ENCODE measurements at places on chromosomes 11 and 22.

- DNase-seq: peak; percentile 29
These were observed 203.0 kb upstream of the SORL1-AS1 start for GRCh38 chr11:121655537-121656327.

GRCh38 chr11:127334466-127334865 is 333.9 kb upstream of the KIRREL3 start:
- DNase-seq: no peak

- no peak for DNase-seq
These were observed 43.8 kb upstream of the BARX2 start for GRCh38 chr11:129331871-129332274.

GRCh38 chr11:97502201-97502600 is 1112.4 kb downstream of the JRKL start:
- DNase-seq: no peak

GRCh38 chr11:103907548-103908455 is 128.6 kb upstream of the DDI1 start:
- no peak for DNase-seq

GRCh38 chr11:35343033-35343598 is 76.2 kb downstream of the SLC1A2 start:
- DNase-seq: no peak

- DNase-seq: no peak
These were observed 369 bp downstream of the DHCR7 start for GRCh38 chr11:71447791-71448256.

DNA sequence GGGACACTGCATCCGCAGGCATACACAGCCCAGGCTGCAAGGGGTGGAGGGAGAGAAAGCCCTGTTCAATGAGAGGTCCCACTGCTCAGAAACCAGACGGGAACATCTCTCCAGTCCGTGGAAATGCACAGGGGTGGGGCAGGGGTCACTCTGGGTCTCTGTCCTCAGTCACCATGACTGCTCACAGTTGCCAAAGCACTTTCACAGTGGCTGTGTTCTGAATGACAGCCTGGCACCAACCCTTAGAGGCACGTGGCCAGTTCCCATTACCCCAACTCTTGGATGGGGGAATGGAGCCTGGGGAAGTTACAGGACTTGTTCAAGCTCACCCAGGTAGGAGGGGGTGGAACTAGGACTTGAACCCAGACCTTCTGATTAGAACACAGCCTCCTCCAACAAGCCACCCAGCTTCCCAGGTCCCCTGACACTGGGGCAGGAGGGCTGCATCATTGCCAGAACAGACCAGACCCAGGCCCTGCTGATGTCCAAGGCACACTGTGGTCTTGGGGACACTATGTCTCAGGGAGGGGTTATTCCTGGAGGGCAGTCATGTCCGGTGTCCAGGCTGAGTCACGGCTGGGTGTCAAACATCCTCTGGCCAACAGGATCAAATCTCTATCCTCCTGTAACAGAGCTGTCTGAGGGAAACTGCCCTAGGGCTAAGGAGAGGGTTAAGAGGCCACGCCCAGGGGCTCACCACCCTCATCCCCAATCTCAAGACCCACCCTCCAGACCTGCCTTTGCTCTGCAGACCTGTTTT is 8.2 kb downstream of the ZNF70 start:
- no peak for DNase-seq

- DNase-seq: no peak
These were observed 52.8 kb upstream of the SLC35C1 start for GRCh38 chr11:45752106-45752505.

DNA sequence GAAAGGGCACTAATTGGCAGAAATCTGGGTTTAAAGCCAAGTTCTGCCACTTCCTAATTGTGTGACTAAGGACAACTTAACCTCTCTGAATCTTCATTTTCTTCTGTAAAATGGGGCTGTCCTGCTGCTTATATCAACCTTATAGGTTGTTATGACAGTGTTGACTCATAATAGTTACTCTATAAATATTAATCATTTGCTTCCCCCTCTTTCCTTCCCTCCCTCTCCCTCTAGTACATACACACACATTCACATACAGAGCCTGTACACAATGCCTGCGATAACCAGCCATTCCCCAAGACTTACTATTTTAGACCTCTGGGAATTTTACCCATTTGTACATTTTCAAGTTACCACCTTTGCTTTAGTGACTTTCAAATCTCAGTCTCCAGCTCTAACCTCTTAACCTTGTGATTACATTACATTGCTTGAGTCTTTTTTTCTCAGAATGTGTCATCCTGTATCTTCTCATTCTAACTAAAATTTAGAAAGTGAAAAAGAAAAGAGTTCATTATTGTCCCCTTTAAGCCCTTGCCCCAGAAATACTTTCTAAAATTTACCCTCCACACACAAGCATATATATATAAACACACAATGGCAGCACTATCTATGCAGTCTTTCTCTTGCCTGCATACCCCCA is 31.9 kb downstream of the GDPD4 start:
- DNase-seq: no peak

GRCh38 chr22:41856469-41856868 is 23.6 kb downstream of the SREBF2 start:
- DNase-seq: no peak

GRCh38 chr11:57476047-57476756 is 15.9 kb downstream of the RTN4RL2 start:
- no peak for DNase-seq

GRCh38 chr11:73359930-73360742 is 16.1 kb upstream of the RELT start:
- no peak for DNase-seq

DNA sequence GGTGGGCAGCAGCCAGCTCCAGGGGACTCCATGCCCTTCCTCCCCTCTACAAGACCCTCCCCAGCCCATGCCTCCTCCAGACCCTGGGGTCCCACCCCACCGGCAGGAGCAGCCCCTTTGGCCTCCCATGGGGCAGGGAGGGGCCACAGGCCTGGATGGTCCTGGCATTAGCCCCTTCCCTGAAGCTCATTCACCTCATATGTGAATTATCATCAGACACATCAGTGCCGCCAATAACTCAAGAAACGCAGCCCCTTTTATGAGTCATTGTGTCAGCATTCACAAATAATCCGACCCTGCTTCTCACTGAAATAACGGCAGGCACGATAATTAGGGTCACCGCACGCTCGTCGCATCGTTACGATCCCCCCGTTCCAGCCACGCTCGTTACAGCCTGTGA is 124.2 kb downstream of the BRD1 start:
- DNase-seq: no peak

DNA sequence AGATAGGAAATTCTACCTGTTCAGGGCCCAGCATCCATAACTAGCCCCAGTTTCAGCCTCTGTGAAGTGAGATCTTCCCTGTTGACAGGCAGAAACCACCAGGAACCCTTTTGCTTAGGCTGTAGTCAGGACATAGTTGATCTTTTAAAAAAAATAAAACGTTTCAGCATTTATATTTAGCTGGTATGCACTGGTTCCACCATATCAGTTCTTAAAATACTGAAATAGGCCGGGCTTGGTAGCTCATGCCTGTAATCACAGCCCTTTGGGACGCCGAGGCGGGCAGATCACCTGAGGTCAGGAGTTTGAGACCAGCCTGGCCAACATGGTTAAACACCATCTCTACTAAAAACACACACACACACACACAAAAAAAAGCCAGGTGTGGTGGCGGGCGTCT is 35.3 kb downstream of the GALNT18 start:
- DNase-seq: no peak

DNA sequence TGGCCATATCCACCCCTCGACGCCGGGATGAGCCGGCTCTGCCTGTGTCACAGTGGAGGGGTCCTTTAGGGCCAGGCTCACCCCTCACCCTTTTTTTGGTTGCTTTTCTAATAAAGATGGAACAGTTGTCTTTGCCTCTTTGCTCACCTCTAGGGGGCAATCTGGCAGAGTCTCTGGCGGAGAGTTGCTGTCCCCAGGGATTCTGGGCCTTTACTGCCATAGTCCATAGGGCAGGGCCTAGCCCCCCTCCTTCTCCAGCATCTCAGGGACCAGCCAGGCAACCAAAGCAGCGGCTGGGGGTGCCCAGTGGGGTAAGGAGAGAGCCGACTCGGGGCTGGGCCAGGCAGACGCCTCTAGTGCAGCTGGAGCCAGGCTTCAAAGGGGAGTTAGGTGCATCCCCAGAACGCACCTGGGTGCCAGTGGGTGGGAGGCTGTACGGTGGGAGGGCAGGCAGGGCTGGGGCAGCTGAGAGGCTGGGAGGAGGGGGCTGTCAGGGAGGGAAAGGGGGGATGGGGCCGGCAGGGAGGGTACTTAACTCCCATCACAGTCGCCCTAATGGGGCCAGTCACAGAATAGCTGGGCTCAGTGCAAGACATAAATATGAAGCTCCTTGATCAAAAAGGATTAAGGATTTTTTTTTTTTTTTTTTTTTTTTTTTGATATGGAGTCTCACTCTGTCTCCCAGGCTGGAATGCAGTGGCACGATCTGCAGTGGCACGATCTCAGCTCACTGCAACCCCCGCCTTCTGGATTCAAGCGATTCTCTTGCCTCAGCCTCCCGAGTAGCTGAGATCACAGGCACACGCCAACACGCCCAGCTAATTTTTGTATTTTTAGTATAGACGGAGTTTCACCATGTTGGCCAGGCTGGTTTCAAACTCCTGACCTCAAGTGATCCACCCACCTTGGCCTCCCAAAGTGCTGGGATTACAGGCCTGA is 2.5 kb upstream of the SUSD2 start:
- no peak for DNase-seq

GRCh38 chr11:126332221-126332711 is 23.2 kb upstream of the ST3GAL4 start:
- no peak for DNase-seq

GRCh38 chr22:42785706-42786499 is 65.2 kb upstream of the A4GALT start:
- no peak for DNase-seq

GRCh38 chr11:34145847-34146381 is 40.5 kb downstream of the NAT10 start:
- no peak for DNase-seq

GRCh38 chr11:17063171-17064002 is 14.1 kb downstream of the RPS13 start:
- DNase-seq: no peak

GRCh38 chr22:49140911-49141665 is 686.6 kb downstream of the BRD1 start:
- no peak for DNase-seq

GRCh38 chr22:30028731-30029130 is 51.5 kb upstream of the HORMAD2 start:
- no peak for DNase-seq

DNA sequence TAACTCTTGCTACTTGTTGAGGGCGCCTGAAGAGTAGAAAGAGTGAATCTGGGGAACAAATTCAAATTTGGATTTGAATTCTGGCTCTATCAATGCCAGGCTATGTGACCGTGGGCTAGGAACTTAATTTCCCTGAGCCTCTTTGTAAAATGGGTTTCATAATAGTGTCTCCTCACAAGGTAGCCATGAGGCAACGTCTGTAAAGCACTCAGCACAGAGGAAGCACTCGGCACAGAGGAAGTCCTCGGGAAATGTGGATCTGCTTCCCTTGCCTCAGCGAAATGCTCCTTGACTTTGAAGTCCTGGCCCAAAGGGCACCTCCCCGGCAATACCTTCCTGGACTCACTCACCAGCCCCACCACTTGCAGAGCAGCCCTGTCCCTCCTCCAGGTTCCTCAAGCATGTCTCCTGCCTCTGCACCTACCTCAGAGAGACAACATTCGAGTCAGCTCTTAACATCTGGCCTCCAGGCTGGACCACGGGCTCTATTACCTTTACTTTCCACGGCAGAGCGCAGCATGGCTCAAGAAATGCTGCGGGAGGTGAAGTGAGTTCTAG is 17.7 kb downstream of the CD6 start:
- DNase-seq: no peak

GRCh38 chr11:34558211-34558610 is 44.6 kb upstream of the ELF5 start:
- DNase-seq: no peak

GRCh38 chr11:28460348-28460747 is 352.2 kb downstream of the METTL15 start:
- no peak for DNase-seq

DNA sequence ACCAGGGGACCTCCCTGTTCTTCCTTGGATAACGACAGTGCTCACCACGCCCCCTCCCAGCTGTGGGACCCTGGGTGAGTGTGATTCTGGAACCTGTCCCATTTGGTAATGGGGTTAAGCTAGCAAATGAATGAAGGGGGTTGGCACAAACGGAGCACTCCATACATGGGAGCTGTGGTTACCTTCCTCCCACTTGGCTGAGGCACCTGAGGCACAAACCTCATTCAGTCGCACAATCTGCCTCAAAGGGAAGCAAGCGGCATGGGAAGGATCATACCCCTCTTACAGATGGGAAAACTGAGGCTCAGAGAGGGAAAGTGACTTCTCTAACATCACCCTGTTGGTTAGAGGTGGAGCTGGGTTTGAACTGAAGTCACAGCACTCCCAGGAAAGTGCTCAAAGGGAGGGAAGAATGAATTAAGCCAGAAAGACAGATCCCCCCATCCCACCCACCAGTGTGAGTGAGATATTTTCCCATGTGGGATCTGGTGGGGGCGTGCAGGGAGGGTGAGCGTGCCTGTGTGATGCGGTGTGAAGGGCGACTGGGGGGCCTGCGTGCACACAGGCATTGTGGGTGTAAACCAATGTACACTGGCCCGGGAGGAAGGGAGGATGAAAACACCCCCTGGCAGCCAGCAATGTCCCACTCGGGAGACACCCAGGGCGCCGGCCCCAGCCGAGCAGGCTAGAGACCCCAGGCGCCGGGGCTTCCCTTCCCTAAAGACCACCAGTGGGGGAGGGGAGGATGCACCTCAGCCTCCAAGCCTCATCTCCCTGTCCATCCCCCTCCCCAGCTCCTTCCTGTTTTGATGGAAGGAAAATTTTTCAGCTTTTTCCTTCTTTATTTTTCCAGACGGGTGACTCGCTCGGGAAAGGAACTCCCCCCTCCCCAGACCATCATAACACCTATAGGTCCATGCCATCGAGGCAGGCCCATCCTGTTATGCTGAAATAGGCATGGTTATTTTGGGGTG is 8.0 kb upstream of the PDGFB start:
- no peak for DNase-seq

- no peak for DNase-seq
These were observed 13.8 kb downstream of the LTO1 start for GRCh38 chr11:69661413-69661715.

DNA sequence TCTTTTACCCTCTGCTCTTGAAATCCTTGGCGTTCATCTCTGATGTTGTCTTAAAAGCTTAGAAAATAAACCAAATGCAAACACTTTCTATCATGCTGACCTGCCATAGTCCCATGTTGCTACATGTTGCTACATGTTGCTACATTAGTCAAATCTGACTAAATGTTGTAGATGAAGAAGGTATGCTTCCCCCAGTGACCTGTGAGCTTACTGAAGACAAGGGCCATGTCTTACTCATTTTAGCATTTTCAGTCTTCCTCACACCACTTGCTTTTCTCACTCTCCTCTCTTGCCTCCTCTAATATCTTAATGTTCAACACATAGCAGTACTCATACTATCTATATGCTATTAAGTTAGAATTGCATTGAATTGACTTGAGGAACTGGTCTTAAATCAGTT is 346.4 kb upstream of the MTNR1B start:
- DNase-seq: no peak

DNA sequence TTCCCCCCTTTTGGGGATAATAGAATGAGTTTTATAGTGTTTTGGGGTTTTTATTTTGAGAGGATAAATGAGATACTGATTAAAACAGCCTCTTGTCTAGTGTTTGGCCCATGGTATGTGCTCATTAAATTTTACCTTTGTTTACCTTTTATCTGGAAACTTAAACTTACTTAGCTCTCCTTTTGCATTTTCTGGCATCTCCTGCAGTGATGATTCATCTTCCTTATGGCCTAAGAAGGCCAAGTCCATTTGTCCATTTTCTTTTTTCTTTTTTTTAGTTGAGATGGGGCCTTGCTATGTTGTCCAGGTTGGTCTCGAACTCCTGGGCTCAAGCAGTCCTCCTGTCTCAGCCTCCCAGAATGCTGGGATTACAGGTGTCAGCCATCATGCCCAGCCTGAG is 156.3 kb downstream of the COMMD9 start:
- DNase-seq: no peak

Data from GOT3 (cell line).